ENCODE measurements at places on chromosomes 4 and X.

- DNase-seq, result no peak
Measured at GRCh38 chrX:71911731-71912050, 1.0 kb downstream of the NHSL2 start.

DNA sequence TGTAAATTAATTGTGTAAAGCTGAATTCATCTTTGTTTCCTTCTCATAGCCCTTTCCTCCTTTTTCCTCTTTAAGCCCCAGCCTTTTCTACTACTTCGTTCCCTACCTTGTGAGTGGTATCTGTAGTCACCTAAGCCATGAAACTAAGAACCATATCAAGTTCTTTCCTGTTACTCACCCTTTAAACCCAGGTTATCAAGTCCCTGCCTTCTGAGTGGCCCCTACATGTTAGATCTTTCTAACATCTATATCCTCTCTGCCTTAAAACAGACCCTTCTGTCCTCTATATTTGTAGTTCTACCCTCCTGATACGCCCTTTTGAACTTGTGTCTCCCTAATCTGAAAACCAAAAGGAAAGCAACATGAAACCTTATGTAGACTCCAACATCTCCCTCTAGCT is 7.2 kb downstream of the AP1AR start:
- no peak for DNase-seq

DNA sequence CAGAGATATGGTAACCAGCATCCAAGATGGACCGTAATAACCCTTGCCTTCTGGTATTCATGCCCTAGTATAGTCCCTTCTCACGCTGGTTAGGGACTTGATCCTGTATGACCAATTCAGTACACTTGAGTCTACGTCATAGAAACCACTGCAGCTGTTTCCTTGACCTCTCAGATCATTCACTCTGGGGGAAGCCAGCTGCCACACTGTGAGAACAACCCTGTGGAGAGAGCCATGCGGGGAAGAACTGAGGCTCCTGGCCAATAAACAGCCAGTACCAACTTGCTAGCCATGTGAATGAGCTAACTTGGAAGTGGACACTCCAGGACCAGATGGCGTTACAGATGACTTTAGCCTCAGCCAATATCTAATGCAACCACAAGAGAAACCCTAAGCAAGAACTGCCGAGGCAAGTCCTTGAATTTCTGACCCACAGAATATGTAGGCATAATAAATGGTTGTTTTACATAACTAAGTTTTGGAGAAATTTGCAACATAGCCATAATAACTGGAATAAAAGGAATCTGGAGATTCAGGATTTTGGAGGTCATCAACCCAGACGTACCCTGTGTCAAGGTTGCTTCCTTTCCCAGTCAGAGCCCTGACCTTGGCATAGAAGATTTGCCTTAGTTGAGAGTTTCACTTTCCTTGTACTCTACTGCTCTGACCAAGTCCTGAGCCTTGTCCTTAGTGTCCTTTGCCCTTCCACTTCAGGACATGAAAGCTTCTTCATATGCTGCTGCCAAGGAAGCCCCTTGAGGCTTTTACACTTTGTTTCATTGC is 87.3 kb upstream of the ZNF81 start:
- no peak for DNase-seq

- DNase-seq, result peak; percentile 15
Measured at GRCh38 chr4:154004507-154005170, 215.8 kb upstream of the SFRP2 start.

DNA sequence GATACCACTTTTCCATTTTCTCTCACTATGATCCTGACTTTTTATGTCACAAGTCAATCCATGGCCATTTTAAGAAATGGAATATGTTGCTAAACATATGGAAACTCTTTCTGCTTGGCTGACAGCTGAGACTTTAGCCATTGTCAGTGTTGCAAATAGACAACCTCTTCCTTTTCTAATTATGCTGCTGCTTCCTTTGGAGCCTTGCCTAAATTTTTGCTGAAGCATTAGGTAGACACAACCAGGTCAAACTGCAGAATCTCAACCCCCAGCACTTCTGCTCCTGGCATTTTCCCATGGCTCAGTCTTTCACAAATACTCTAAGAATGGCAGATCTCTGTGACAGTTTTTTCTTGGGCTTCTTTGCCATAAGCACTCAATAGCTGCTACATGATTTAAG is 543.3 kb downstream of the GRID2 start:
- DNase-seq, result no peak

GRCh38 chr4:187333151-187333550 is 609.5 kb upstream of the FAT1 start:
- no peak for DNase-seq

GRCh38 chrX:103398421-103398864 is 22.1 kb downstream of the BEX3 start:
- no peak for DNase-seq

GRCh38 chrX:39609941-39610340 is 487.8 kb downstream of the BCOR start:
- DNase-seq, result no peak

DNA sequence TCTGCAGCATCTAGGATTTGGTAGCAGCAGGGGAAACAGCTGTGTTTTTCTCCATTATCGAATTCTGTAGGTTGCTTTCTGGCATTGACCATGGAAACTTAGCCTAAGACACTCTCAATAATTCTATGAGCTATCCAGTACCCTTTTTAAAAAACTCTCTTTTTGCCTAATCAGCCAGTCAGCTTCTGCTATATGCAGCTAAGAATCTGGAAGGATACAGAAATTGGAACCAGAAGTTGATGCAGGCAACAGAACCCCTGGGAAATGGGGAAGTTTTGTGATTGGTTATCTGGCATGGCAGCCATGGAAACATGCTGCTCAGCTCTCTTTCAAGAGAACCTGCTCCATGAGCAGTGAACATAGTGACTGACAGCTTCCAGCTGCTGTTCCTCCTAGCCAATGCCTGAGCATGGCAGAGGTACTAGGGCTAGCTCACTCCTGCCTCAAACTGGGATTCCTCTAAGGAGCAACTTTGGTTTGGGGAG is 417.6 kb upstream of the MAOA start:
- DNase-seq, result no peak

DNA sequence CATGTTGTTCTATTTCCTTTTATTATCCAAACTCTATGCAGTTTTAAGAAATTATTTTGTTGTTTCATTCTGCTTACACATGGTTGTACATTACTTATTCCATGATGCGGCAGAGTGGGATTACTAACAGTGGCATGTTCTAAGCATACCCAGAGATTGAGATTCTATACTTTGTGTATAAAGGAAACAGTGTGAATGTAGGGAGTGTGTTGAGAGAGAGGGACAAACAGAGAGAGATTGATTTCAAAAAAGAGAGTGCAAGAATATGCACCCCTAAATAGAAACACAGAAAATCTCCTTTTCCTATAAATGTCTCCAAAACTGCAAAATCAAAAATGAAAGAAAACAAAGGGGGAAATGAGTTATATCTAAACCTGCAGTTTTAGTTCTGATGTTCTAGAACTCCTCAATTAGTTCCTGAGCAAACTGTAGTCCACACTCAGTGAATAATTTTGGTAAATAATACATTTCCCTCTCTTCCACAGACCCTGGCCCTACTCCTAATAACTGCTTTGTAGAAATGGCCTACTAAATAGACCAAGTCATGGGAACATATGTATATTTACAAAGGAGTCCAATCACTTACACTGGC is 31.0 kb downstream of the SLC9B1 start:
- no peak for DNase-seq

- DNase-seq, result no peak
Measured at GRCh38 chrX:155086961-155087735, 15.8 kb downstream of the BRCC3 start.

DNA sequence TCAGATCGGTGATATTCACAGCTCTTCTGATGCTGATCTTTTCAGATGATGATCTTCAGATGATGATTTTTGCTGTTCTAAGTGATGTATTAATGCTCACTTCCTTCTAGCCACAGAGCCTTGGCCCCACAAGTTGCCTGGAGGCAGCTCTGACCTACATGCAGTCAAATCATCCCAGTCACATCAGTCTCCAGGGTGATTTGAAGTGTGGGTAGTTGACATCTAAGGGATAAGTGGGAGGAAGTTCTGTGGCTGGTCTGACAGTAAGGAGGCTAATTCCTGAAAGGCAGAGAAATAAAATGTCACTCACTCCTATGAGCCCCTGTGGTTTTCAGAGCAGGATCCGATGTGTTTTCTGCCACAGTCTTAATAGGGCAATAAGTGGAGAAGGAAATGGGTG is 79.8 kb upstream of the RPL34 start:
- DNase-seq, result no peak

- no peak for DNase-seq
Measured at GRCh38 chrX:149870840-149871239, 10.1 kb upstream of the MAGEA8 start.

DNA sequence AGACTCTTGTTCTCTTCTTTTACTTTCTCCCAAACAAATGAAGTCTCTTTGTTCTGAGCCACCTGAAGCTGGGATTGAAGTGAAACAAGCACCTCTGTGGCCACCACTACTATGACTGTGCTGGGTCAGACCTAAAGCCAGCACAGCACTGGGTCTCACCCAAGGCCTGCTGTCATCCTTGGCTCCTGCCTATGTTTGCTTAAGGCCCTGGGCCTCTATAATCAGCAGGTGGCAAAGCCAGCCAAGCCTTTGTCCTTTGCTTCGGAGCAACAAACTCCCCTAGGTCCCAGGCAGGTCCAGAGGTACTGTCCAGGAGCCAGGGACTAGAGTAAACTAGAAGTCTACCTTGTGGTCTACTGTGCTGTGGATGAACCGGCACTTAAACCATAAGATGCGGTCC is 220.6 kb upstream of the ARSJ start:
- DNase-seq, result no peak

DNA sequence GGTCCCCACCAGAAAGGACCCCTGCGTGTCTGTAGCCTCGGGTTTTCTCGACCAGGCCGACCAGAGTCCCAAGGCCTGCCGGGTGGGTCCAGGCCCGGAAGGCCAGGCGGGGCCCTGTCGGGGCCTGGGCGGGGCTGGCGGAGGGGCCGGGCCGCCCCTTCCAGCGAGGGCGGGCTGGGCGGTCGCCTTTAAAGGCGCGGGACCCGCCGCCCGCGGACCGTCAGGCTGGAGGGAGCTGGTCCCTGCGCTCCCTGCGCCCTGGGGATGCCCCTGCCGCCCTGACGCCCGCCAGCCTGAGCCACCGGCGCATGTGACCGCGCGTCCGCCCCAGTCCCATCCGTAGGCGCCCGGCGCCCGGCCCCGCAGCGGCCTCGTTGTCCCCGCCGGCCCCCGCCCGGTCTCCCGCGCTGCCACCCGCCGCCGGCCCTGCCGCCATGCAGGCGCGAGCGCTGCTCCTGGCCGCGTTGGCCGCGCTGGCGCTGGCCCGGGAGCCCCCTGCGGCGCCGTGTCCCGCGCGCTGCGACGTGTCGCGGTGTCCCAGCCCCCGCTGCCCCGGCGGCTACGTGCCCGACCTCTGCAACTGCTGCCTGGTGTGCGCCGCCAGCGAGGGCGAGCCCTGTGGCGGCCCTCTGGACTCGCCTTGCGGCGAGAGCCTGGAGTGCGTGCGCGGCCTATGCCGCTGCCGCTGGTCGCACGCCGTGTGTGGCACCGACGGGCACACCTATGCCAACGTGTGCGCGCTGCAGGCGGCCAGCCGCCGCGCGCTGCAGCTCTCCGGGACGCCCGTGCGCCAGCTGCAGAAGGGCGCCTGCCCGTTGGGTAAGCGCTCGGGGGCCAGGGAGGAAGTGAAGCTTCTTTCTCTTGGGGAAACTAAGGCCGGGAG is at the start of gene HTRA3:
HTRA3 (plus strand) TSS at position 220 of the 883 bp plus-strand sequence; CDS start at position 435, 215 bp downstream.
- DNase-seq, result no peak

DNA sequence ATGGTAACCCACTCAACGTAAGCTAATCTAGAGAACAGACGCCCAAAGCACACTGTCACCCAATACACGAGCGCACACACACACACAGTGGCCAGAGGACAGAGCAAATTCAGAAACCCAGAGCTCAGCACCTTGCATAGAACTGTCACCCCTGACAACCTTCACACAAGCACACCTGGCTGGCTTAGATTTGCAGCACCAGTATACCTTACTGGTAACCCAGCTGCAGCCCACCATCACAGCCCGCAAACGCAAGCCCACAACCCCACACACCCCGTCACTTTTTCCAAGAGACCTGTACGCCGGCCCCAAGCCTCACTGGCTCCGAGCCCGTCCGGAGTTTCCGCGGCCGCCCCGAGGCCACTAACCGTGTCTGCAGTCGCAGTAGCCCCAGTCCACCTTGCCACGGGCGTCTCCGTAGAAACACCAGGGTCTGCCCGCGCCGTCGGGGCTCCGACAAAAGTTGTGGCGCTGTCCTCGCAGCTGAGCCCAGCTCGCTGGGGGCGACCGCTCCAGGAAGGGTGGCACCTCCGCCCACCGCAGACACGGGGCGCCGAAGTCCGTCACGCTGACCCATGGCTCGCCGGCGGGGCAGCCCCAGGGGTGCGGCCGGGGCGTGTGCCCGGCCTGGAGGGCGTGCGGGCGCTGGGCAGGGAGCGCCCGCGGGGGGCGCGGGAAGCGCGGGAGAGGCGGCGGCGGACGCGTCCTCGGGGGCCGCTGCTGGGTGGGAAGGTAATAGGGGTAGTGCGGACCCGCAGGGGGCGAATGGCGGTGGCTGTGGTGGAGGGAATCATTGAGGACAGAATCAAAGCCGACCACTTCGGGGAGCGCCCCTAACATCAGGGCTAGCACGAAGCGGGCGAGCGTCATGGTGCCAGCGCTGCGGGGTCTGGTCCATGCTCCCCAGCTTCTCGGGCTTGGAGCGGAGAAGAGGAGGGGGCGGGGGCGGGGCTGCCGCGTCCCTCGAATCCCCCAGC is 664 bp downstream of the PRSS12 start:
- no peak for DNase-seq

DNA sequence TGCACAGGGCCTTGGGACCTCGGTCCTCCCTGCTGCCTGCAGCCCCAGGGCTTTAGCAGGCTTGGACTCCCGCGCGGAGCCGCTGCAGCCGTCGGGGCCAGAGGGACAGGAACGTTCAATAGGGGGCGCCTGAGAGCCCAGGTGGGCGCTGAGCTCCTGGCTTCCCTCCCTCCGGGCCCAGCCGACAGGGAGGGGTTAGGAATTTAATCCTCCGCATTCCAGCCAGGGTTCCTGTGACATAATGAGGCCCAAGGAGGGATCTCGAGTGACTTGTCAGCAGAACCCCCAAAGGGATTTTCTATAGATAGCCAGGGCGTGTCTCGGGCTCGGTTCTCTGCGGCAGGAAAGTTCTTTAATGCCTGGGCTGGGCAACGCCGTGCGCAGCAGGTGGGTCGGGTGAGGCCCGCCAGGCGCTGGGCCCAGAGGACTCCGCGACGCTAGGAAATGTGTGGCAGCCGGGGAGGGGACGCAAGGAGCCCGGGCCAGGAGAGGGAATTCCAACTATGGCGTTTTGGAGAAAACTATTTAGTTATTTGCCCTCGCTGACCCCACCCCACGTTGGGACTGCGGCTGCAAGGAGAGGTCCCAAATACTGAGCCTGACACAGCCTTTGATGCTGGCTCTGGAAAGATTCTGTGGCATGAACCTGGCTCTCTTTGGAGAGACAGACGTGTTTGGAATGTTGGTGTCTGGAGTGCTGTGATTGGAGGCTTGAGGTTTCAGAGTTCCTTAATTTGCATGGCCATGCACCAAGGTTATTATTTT is 285.2 kb upstream of the GATB start:
- DNase-seq, result peak; percentile 83

DNA sequence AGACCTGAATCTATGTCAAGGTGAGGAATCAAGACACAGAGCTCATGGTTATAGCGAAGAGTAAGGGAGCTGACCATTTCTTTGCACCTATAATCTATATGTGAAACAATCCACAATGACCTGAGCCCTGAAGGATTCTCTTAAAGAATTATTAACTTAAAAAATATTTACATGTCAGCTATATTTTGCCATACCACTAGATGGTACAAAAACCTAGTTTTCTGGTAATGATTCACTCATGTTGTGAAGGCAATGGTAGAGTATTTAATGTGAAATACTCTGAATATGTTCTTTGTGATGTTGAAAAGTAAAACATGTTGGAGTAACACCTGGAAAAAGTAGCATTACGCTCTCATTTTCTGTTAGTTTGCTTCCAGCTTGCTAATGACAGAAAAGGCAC is 40.0 kb downstream of the VGLL1 start:
- DNase-seq, result no peak
